CD4-positive, alpha-beta T cell (primary cell): ENCODE measurements at places on chromosomes 6 and 20.

GRCh38 chr6:137493218-137494038 is 766 bp downstream of the OLIG3 start:
- no peak for DNase-seq

DNA sequence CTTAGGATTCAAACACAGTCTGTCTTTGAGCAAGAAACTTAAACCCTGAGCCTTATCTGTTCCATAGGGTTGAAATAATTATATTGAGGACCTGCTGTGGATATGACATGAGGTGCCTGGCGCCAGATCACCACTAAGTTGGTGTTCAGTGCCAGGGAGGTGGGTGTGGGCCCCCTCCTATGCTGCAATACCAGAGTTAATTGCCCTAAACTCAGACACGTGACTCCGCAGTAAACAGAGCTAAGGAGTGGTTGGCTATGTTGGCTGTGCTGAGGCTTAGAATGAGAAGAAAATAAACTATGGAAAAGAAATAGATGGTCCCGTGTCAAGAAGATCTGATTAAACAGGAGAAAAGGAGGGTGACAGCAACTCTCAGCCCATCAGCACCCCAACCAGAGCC is 419.4 kb upstream of the JARID2 start:
- DNase-seq, result no peak

GRCh38 chr20:20663841-20664240 is 48.6 kb downstream of the RALGAPA2 start:
- no peak for DNase-seq

GRCh38 chr20:36469973-36470372 is 71.3 kb upstream of the MYL9 start:
- no peak for DNase-seq

DNA sequence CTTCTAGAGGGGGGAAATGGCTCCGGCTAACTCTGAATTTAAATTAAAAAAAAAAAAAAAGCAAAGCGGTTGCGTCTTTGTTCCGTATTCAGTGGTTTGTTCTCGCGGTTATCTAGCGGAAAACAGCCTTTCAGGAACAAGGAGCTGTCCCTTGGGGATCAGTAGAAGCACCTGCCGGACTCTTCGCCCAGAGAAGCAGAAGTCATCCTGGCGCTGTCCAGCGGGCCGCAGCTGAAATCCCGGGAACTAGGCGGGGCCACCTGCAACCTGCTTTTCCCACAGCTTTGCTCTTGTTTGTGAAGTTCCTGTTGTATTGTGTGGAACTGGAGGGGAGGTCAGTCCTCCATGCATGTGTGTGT is 43.9 kb upstream of the GJE1 start:
- DNase-seq, result no peak

- no peak for DNase-seq
These were observed 66.1 kb upstream of the SLC22A16 start for GRCh38 chr6:110542311-110543024.

GRCh38 chr6:104423691-104424090 is 436.0 kb downstream of the HACE1 start:
- DNase-seq, result no peak

GRCh38 chr20:23279836-23280235 is 70.8 kb upstream of the NXT1 start:
- no peak for DNase-seq

DNA sequence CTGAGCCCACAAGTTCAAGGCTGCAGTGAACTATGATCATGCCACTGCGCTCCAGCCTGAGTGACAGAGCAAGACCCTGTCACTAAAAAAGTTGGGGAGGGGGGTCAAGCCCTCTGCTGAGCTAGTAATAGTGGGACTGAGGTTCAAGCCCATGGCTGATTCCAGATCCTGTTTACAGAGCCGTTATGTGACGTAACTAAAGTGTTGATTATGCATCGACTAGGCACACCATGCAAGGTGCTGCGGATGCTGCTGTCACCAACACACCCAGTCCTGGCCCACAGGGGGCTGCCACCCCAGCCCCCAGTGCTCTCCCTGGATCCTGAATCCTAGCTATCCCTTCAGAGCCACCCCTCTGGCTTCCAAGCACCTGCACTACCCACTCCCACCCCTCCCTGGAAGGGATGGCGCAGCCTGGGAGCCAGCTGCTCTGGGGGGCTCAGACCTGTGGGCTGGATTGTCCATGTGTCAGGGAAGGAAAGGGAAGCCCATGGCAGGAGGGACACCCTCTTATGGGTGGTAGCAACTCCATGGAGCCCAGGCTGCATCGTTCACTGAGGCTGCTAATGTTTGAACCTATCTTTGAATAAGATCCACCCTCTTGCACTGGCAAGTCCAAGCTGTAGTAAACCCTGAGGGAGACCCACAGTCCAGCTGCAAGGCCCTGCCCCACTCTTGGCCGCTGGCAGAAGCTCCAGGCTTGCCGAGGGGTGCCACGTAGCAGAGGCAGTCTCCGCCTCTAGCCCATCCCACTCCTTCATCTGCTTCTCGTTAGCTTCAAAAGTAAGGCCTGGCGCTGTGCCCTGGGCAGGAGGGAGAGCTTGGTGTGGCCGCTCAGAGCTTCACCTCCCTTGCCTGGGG is 95.0 kb downstream of the SNX5 start:
- no peak for DNase-seq

DNA sequence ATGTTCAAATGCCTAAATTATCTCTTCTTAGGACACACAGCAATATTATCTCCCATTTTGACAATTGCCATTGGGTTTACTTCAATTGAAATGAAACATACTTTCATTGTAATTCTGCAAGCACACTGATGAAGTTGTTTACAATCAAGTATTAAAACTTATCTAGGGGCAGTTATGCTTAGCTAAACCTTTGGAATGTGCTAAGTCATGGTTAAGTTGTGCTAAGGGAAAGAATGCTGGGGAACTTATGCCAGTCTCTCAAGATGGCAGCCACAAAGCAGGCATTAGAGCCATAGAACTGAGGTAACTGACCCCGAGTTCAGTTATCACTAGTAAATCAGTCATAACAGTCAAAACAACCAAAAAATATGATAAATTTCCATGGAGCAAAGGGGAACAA is 59.1 kb upstream of the NT5E start:
- DNase-seq, result no peak

- DNase-seq, result no peak
These were observed 108.1 kb downstream of the RALGAPA2 start for GRCh38 chr20:20604357-20604756.

DNA sequence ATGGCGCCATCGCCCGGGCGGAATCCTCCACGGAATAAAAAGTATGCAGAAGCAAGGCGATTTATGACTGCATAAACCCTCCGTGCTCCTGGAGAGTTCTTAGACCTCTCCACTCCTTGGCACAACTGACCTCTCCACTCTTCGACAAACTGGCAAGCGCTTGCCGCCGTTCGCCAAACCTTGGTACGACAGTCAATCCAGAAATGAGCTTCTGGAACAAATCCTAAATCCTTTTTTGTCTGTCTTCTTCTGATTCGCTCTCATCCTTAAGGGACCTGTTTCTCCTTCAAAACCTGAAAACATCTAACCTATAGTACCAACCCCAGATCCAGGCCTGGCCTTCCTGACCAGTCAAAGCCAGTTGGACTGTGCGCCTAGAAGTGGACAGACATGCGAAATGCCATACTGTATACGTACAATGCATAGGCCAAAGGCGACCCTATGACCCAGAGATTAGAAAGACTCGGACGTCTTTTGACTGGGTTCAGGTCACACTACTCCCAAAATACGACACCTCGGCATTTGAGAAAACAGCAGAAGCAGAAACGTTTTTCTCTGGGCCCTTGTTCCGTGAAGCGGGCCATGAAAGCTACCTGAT is 59.4 kb downstream of the TRIM27 start:
- DNase-seq, result no peak

- peak; percentile 54 for DNase-seq
These were observed 2.5 kb upstream of the TMEM14C start for GRCh38 chr6:10720265-10720959.

GRCh38 chr6:89566930-89567629 is 71.5 kb downstream of the LYRM2 start:
- no peak for DNase-seq

DNA sequence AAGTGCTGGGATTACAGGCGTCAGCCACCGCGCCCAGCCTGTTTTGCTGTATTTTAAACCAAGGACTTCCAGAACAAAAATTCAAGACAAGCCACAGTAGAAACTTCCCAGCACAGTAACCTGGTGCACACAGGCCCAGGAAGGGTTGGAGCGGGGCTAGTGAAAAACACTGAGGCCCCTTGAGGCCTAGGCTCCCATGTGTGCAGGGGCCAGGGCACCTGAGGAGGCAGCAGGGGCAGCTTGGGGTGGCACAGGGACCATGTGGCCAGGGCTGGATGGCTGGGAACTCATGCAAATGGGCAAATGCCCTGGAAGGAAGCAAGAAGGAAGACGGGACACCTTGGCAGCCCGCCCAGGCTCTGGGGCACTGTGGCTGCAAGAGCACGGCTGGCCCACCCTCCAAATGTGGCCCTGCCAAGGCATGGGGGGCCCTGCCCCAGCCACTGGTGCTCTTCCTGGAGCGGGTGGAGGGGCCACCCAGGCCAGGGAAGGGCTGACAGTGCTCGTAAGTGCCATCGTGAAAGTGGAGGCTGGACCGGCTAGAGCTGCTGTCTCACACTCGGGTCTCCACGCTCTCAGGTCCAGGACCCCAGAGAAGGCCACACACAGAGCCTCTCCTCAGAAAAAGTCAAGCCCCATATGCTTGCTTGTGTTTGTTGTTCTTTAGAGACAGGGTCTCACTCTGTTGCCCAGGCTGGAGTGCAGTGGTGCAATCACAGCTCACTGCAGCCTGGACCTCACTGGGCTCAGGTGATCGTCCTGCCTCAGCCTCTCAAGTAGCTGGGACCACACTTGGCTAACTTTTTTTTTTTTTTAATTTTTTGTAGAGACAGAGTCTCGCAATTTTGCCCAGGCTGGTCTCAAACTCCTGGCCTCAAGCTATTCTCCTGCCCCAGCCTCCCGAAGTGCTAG is 10.3 kb downstream of the SLC2A4RG start:
- no peak for DNase-seq

GRCh38 chr20:15799871-15800270 is 773.4 kb downstream of the KIF16B start:
- no peak for DNase-seq

GRCh38 chr6:21181866-21182265 is 411.7 kb upstream of the SOX4 start:
- no peak for DNase-seq

DNA sequence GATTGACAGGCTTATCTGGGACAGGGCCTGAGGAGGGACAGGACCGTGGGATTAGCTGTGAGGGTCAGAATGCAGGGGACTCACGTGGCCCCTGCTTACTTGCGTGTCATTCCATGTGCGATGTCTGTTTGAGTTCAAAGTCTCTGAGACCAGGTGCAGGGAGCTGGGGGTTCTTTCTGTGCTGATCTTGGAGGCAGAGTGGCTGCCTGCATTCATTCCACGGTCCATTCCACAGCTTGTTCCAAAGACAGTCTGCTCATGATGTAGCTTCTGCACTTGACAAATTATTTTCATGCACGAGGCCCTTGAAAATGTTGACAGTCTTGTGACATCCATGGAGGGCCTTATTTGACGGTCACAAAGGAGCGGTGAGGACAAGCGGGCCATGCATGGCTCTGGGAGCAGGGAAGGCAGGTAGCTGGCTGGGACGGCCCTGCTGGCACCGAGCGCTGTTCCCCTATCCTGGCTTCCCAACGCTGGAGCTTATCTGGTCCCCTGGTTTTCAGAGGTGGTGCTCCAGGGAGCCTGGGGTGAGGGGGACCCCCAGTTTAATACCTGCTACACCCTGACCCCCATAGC is 156.3 kb upstream of the RNF24 start:
- no peak for DNase-seq

- DNase-seq, result no peak
These were observed 2.5 kb downstream of the RBM39 start for GRCh38 chr20:35739294-35740163.

DNA sequence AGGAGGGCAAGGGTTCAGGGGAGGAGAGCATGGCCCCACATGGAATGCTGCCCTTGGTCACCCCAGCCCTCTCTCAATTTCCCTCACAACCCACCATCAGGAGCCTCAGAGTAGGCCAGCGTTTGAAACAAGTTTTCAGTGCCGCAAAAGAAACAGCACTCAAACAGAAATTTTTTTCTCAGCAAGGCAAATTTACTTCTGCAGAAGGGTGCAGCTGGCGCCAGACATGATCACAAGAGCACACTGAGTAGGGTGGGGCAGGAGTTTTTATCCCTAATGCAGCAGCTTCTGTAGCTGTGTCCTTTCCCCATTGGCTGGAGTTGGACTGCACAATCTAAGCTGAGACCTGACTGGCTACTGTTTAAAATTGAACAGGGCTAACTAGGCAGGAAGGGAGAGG is 287.8 kb upstream of the CDYL start:
- DNase-seq, result no peak

- no peak for DNase-seq
These were observed 1239.3 kb downstream of the EPHA7 start for GRCh38 chr6:92180090-92180489.

DNA sequence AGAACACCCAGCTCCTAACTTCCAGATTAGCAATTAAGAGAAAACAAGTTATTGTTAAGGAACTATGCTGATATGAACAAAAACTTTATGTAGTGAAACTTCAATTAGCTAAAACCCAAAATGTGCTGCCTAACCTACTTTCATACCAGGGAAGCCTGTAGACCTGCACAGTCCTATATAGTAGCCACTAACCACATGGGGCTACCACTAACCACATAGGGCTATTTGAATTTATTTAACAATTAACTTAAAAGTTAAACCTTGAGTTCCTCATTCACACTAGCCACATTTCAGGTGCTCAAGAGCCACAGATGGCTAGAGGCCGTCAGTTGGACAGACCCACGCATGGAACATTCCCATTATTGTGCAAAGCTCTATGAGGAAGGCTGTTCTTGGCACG is 72.4 kb upstream of the LAMP5 start:
- no peak for DNase-seq

GRCh38 chr6:132934496-132934895 is 120.1 kb downstream of the RPS12 start:
- no peak for DNase-seq

DNA sequence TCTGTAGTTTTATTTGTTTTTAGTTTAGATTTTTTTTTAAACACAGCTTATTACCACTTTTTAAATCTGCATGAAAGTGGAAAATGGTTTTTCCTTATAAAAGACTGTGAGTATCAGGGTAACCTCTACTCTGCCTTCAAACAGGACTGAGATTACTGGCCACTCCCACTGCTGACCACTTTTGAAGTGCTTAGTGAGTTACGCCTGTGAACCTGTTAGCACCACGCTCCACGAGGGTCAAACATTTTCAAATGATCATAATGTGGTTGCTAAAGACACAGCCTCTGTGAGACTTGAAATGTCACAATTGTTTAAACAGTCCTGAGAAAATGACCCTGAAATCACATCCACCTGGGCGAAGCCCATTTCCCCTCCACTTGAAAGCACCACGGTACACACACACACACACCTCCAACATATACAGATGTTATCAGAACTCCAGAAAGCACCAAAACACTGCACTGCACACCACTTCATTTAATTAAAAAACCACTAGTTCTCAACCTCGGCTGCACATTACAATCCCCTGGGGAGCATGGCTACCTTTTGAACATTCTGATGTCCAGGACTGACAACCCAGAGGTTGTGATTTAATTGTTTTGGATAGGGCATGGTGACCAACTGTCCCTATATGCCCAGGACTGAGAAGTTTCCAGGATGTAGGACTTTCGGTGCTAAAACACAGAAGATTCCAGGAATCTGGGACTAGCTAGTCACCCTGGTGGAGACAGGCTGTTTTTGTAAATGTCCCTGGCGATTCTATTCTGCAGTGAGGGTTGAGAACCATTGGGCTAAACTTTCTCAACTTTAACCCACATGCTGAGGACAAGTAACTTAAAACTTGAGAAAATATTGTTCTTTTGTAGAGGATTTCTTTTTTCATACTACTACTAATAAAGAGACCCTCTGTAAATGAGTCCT is 176.4 kb upstream of the MYLIP start:
- no peak for DNase-seq

GRCh38 chr6:150413781-150414281 is 45.0 kb downstream of the IYD start:
- no peak for DNase-seq
